Cardiac muscle cell (in vitro differentiated cells and primary cell): ENCODE measurements at places on chromosomes 2 and 18.

- DNase-seq, result no peak
- H3K36me3 ChIP-seq, result no peaks in the 10 kb centered on the region
- no peak overlapping the region for H3K4me3 ChIP-seq
These were observed 19.0 kb upstream of the FEZ2 start for GRCh38 chr2:36616947-36617346.

GRCh38 chr2:233845301-233846060 is 8.9 kb downstream of the HJURP start:
- peaks cover 24% of the 10 kb centered on the region for H3K36me3 ChIP-seq
- no peak overlapping the region for H3K4me3 ChIP-seq
- H3K27ac ChIP-seq, result peak overlapping the region; percentile 56
- peaks cover 27% of the 10 kb centered on the region for H3K4me1 ChIP-seq
- no peak for DNase-seq

DNA sequence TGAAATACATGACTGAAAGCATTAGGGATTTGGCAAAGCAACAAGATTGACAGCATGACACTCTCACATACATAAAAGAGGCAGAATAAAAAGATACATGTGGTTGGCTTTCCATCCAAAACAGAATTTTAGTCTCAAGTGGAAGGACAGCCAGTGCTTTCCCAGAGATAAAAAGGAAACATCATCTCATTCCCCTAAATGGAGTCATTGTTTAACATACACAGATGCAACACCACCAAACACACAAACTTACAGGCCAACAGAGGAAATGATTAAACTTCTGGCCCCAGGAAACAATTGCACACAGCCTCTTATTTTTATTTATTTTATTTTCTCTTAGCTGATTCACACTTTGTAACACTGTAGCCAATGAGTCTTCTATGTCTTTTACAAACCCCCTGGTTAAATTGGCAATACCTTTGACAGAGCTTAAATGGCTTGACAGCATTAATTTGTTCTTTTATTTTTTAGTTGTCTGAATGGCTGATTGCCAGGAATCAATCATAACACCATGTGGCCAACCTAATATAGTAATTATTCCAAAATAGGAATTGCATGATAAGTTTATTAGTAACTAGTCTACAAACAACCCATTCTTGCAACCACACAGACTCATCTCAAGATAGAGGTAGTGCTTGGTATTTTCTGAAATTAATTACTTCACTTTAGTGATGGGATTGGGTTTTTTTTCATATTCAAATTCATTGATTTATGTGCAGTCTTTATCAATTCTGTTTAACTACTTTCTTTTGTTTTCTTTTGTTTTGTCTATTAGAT is 190.5 kb downstream of the RND3 start:
- no peak overlapping the region for H3K27ac ChIP-seq
- DNase-seq, result peak; percentile 67
- no peaks in the 10 kb centered on the region for H3K4me1 ChIP-seq
- H3K4me3 ChIP-seq, result no peak overlapping the region
- H3K36me3 ChIP-seq, result no peaks in the 10 kb centered on the region

DNA sequence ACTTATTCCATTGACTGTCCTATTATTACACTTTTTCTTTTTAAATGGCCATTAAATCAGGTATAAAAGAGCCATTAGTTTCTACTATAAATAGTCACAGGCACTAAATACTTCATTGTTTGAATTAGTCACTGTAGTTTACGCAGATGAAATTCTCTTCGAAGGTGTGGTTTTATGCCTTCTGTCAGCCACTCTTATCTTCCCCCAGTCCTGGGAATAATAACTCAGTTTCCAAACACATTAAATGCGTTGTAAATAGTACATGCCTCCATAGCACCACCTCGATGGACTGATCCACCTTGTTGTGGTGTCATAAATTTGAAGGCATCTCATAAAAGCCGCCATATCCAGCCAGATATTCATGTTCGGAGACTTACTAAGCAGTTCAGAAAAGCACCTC is 72.1 kb upstream of the PARD3B start:
- no peak overlapping the region for H3K4me3 ChIP-seq
- H3K4me1 ChIP-seq, result peaks cover 16% of the 10 kb centered on the region
- no peaks in the 10 kb centered on the region for H3K27me3 ChIP-seq
- H3K36me3 ChIP-seq, result no peaks in the 10 kb centered on the region
- no peak for DNase-seq
- H3K27ac ChIP-seq, result no peak overlapping the region

DNA sequence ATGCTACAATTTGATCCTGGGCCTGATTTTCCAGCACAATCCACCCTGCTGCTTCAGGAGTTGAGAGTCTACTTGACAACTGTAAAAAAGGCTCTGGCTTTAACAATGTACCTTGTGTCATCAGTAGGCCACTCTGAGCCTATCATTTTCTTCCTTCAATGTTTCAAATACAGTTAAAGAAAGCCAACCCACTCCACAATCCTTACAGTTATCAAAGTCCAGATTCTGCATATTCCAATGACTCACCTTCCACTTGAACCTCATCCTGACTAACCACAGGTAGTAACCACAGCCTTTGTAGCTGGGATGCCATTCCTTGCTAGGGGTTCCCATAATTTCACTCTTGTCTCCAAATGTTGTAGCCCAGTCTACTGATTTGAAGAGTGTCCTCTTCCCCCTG is 35.5 kb upstream of the AQP4 start:
- H3K27me3 ChIP-seq, result no peaks in the 10 kb centered on the region
- H3K27ac ChIP-seq, result no peak overlapping the region
- no peak for DNase-seq
- no peaks in the 10 kb centered on the region for H3K36me3 ChIP-seq
- H3K4me1 ChIP-seq, result no peaks in the 10 kb centered on the region

GRCh38 chr2:116491292-116491691 is 1323.2 kb upstream of the DDX18 start:
- H3K4me3 ChIP-seq, result no peak overlapping the region
- peak; percentile 34 for DNase-seq
- no peak overlapping the region for H3K27ac ChIP-seq
- no peaks in the 10 kb centered on the region for H3K27me3 ChIP-seq
- no peaks in the 10 kb centered on the region for H3K36me3 ChIP-seq

DNA sequence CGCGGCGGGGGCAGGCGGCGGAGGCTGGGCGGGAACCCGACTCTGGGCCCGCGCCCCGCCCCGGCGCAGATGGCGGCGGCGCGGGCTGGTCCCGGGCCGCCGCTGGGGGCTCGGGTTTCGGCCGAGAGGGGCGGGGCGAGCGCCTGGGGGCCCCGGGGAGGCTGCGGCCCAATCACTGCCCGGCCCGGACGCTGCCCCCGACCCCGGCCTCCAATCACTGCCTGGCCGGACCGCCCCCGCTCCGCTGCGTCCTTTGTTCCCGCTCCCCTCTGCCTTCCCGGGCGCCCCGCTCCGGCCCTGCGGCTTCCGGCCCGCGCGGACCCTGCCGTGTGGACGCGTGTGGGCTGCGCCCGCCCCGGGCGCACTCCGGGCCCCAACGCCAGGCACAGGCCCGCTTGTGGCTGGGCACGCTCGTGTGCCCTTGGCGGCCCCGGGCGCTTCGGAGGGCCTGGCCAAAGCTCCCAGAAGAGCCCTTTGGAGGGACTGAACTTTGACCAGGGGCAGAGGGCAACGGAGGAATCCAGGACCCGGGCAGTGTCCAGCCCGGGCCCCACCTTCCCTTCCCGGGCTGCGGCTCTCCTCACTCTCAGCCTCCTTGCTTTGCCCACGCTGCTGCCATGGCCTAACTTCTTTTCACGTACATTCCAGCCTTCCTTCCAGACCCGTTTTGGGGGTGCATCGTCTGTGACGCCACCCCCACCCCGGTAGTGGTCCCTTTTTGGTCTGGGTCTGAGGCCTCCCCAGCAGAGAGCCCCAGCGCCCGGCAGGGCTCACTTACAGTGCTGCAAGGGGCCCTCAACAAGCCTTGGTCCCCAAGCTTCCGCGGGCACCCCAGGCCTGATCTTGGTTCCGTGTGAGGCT is 27.1 kb upstream of the PTMA start:
- H3K36me3 ChIP-seq, result no peaks in the 10 kb centered on the region
- peaks cover 11% of the 10 kb centered on the region for H3K4me1 ChIP-seq
- H3K27ac ChIP-seq, result peak overlapping the region; percentile 90

- H3K4me1 ChIP-seq, result no peaks in the 10 kb centered on the region
- no peaks in the 10 kb centered on the region for H3K36me3 ChIP-seq
These were observed 53.9 kb upstream of the GCFC2 start for GRCh38 chr2:75764611-75765010.

DNA sequence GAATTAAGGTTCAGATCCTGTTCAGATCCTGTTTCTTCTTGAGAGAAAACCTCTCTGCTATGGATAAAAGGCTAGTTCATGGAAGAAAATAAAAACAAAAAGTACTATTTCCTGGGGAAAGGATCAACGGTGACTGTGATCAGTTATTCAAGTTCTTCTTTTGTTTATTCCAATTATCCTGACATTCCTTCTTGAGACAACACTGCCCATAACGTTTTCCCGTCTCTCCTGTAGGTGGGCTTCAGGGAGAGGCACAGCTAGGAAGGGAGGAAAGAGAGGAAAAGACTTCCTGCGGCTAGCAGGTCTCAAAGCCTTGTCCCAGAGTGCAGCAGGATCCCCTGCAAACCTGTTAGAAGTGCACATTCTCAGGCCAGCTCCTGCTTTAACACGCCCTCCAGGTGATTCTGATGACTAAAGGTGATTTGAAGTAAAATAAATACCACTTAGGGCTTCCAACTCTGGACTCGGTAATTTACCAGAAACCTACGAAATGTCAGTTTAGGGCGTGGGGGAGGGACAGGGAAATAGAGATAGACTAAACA is 4.5 kb upstream of the FHL2 start:
- peak overlapping the region; percentile 80 for H3K27ac ChIP-seq
- H3K4me1 ChIP-seq, result peaks cover 17% of the 10 kb centered on the region
- H3K4me3 ChIP-seq, result no peak overlapping the region
- no peaks in the 10 kb centered on the region for H3K27me3 ChIP-seq
- H3K36me3 ChIP-seq, result peaks cover 21% of the 10 kb centered on the region

DNA sequence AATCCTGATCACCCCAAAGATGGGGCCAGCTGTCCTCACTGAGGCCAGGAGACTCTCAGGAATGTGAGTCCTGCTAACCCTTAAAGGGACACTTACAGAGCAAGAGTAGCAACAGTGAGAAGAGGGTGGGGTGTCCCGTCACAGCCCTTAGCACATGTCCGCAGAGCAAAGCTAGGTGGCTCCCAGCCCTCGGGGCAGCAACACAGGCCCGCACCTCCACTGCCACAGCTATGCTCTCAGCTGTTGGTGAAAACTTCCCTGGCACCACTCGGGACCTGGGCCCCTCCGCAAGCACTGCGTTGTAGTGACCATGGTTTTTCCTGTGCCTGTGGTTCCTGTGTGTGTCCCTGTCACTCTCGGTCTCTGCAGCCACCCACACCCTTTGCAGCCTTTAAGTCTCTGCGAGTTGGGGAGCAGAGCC is 76.4 kb upstream of the UXS1 start:
- H3K4me3 ChIP-seq, result no peak overlapping the region
- H3K4me1 ChIP-seq, result no peaks in the 10 kb centered on the region
- no peak overlapping the region for H3K27ac ChIP-seq

DNA sequence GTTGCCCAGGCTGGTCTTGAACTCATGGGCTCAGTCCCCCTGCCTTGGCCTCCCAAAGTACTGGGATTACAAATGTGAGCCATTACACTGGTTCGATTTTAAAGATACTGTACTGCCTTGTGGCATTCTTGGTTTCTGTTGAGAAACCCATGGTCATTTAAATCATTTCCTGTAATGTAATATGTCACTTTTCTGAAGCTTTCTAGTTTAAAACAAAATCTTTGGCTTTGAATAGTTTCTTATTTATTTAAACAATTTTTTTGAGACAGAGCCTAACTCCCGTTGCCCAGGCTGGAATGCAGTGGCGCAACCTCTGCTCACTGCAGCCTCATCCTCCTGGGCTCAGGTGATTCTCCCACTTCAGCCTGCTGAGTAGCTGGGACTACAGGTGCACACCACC is 8.9 kb downstream of the ZNF512 start:
- no peak overlapping the region for H3K27ac ChIP-seq
- DNase-seq, result peak; percentile 4
- no peak overlapping the region for H3K4me3 ChIP-seq
- no peaks in the 10 kb centered on the region for H3K36me3 ChIP-seq

DNA sequence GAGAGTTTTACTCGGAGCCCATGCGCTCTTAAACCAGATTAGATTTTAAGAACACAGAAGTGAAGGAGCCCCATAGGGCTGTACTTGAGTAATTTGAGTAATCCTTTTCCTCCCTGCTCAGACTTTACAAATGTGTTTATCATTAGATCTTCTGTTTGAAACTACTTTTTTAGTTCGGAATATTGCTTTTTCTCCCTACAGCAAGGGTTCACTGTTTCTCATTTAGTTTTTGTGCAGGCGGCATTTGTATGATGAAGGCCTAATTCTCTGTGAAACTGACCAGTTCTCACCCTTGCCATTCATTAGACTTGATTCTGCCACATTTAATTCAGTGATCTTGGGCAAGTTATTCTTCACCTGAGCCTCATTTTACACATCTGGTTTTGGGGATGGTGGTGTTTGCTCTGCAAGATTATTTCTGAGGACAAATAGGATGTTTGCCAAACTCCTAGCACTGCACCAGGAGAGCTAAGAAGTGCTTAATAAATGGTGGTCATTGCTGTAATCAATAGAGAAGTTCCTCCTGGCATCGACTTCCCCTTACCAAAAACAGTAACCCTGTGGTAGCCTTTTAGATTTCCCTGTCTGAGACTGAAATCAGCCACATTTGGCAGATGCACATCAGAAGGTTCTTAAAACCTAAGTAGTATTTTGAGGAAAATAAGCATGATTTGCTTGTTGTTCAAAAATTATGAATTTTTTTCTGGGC is 2.2 kb downstream of the B3GNT2 start:
- peaks cover 12% of the 10 kb centered on the region for H3K4me1 ChIP-seq
- H3K36me3 ChIP-seq, result no peaks in the 10 kb centered on the region
- H3K27ac ChIP-seq, result no peak overlapping the region
- no peak for DNase-seq
- H3K27me3 ChIP-seq, result no peaks in the 10 kb centered on the region

DNA sequence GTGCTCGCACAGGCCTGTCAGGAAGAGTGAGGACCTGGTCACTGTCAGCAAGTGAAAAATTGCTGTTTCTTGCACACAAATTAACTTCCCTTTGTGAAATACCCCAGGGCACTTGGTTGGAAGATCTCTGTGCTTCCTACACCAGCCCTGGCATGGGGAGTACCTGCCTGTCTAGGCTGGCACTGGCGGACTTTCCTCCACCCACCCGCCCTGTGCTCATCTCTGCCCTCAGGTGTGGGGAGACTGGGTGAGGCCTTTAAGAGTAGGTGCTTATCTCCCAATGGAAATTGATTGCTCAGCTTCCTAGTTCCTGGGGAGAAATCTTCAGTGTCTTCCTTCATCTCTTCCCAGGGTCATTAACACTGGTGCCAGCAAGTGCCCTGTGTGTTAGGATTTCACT is 42.1 kb downstream of the IMPA2 start:
- no peaks in the 10 kb centered on the region for H3K4me1 ChIP-seq
- H3K27me3 ChIP-seq, result no peaks in the 10 kb centered on the region
- no peak overlapping the region for H3K27ac ChIP-seq
- H3K4me3 ChIP-seq, result no peak overlapping the region
- H3K36me3 ChIP-seq, result no peaks in the 10 kb centered on the region
- no peak for DNase-seq

GRCh38 chr2:42293019-42293418 is 68.0 kb downstream of the COX7A2L start:
- H3K27ac ChIP-seq, result no peak overlapping the region
- H3K36me3 ChIP-seq, result peaks cover 46% of the 10 kb centered on the region
- no peaks in the 10 kb centered on the region for H3K27me3 ChIP-seq
- DNase-seq, result no peak

- no peak for DNase-seq
- H3K27ac ChIP-seq, result no peak overlapping the region
- no peaks in the 10 kb centered on the region for H3K36me3 ChIP-seq
- no peak overlapping the region for H3K4me3 ChIP-seq
These were observed 15.1 kb downstream of the AAK1 start for GRCh38 chr2:69628325-69629021.

GRCh38 chr2:47562548-47562947 is 159.6 kb downstream of the MSH2 start:
- H3K4me1 ChIP-seq, result no peaks in the 10 kb centered on the region
- DNase-seq, result no peak
- H3K27me3 ChIP-seq, result no peaks in the 10 kb centered on the region
- H3K36me3 ChIP-seq, result no peaks in the 10 kb centered on the region
- H3K27ac ChIP-seq, result no peak overlapping the region
- H3K4me3 ChIP-seq, result no peak overlapping the region
